Activated CD4-positive, alpha-beta T cell treated with anti-CD3 and anti-CD28 coated beads, Interleukin-2, amount 50 U/mL, for 4 hours (primary cell): ENCODE measurements at places on chromosomes 1 and 21.

GRCh38 chr1:180456191-180456590 is 46.2 kb downstream of the ACBD6 start:
- no peak for DNase-seq

DNA sequence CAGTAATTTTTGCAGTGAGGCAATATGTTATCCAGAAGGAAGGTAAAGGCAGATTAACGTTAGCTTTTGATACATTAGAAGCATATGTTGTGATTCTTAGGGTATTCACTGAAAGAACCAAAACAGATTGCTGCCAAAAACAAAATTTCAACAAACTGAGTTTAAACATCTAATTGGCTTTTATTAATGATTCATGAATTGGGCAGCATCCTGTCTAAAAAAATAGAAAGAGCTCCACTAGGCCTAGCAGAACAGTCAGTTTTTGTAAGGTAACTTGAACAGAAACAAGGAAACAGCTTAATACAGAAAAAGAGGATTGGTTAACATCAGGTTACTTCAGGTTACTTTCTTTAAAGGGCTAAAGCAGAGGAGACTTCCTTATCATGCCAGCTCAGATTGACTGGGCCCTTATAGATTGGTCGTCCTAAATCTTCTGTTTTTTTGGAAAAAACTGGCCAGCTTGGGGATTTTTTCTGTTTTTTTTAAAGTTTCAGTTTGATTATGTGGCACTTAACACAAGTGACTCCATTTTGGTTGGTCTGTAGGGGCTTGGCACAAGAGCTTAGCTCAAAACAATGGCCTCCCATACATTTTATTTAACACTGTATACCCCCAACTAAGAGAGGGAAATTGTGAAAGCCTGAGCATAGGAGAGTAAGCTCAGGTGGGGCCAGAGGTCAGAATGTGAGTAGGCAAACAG is 36.8 kb upstream of the GALNT2 start:
- no peak for DNase-seq

GRCh38 chr1:93353286-93353685 is 7.6 kb downstream of the DR1 start:
- DNase-seq, result no peak

DNA sequence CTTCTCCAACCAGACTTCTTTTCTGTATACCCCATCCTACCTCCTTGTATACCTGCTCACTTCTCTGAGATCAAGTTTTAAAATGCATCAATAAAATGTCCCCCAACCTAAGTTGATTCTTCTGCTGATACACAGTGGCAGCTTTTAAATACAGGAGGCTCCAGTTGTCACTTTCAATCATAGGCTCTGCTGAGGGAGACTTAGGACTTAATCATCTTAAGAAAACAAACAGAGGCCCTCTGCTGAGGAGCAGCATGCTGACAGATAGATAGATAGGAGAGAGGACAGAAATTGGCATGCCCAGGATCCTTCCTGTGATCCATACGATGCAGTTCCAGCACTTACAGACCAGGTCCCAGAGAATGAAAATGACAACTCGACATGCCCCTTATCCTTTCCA is 311.0 kb upstream of the PROX1 start:
- no peak for DNase-seq

DNA sequence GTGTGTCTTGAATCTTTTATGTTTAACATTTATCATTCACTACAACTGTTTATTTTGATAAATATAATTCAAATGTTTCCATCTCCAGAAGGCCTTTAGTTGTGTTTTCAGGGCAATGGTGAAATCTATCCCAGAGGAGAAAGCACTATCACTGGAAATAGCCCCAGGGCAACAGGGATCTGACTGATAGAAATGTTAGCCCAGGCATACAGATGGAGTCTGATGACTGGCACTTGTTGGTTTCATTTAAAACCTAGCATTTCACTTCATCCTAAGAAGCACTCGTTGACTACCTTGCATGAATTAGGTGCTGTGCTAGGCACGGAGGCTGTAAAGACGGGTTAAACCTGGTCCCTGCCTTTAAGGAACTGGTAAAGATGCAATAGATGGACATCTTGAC is 103.1 kb downstream of the C1orf21 start:
- no peak for DNase-seq

DNA sequence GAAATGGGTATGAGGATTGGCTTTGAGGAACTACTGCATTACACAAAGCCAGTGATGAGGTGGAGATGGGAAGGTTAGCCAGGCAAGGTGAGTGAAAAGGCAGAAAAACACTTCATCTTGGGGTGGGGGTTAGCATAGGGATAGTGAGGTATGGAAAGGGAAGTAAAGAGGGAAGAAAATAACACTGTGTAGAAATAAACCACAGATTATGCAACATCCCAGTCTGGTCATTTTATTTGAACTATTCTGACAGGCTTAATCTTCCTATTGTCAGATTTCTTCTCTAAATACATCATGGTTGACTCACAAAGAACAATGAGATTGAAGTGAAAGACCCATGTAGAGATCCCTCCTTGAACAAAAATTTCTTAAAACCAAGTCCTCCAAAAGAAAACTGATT is 640.2 kb downstream of the PTPRC start:
- DNase-seq, result no peak

GRCh38 chr1:68181165-68181556 is 51.2 kb downstream of the WLS start:
- no peak for DNase-seq

DNA sequence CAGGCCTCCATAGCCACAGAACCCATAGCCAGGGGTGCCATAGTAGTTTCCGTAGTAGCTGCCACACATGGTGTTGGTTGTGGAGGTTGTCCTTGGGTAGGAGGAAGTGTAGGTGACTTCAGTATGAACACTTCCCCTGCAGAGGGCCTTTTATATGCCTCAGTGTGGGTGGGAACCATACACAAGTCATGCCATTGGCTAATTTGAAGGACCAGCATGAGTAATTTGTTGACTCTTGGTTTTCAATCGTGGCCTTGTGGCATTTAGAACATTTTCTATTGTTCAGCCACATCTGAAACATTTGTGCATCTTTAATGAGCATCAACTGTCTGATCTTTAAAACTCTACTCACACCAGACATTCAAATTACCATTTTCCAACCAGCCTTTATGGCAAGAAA is at the start of gene KRTAP6-1:
KRTAP6-1 (minus strand) TSS at position 95 of the 400 bp plus-strand sequence; CDS start at position 69, 26 bp downstream.
- no peak for DNase-seq

- no peak for DNase-seq
Observed at GRCh38 chr21:32560896-32561295, 24.4 kb downstream of the TCP10L start.

GRCh38 chr1:193222056-193222615 is 35.7 kb upstream of the B3GALT2 start:
- no peak for DNase-seq

DNA sequence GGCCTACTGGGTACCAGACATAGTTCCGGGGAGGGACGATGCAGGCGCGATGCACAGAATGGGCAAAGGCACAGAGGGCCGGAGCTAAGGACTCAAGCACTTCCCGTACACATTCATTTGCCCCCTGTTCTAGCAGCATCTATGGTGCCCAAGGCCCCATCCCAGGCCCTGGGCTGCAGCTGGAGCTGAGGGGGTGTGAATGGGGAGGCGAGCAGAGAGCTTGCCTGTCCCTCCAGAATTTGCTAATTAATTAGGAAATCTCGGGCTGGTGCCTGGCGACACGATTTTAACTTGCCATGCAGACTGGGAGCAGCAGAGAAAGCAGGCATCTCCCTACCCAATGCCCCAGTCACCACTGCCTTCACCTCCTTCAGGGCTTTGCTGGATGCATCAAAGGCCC is 35.9 kb downstream of the EPHA2 start:
- no peak for DNase-seq

DNA sequence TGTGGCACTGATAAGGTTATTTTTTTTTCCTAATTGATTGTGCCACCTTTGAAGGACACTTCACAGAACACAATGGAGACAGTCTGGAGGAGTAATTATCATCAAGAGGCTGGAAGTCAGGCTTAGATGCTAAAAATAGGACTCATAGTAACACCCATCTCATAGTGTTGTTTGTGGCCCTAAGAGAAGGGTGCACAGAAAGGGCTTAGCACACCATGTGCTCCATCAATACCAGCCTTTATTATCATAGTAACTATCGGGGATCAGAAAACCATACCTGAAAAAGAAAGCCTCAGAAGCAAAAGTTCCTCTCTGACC is 11.9 kb downstream of the NIPAL3 start:
- no peak for DNase-seq

DNA sequence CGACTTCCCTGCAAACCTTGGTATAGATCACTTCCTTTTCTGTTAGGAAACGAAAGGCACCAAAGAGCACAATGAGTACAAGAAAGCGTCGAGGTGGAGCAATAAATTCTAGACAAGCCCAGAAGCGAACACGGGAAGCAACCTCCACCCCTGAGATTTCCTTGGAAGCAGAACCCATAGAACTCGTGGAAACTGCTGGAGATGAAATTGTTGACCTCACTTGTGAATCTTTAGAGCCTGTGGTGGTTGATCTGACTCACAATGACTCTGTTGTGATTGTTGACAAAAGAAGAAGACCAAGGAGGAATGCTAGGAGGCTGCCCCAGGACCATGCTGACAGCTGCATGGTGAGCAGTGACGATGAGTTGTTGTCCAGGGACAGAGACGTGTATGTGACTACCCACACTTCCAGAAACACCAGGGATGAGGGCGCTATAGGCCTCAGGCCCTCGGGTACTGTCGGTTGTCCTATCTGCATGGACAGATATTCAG is 18.5 kb downstream of the FAM89A start:
- no peak for DNase-seq

DNA sequence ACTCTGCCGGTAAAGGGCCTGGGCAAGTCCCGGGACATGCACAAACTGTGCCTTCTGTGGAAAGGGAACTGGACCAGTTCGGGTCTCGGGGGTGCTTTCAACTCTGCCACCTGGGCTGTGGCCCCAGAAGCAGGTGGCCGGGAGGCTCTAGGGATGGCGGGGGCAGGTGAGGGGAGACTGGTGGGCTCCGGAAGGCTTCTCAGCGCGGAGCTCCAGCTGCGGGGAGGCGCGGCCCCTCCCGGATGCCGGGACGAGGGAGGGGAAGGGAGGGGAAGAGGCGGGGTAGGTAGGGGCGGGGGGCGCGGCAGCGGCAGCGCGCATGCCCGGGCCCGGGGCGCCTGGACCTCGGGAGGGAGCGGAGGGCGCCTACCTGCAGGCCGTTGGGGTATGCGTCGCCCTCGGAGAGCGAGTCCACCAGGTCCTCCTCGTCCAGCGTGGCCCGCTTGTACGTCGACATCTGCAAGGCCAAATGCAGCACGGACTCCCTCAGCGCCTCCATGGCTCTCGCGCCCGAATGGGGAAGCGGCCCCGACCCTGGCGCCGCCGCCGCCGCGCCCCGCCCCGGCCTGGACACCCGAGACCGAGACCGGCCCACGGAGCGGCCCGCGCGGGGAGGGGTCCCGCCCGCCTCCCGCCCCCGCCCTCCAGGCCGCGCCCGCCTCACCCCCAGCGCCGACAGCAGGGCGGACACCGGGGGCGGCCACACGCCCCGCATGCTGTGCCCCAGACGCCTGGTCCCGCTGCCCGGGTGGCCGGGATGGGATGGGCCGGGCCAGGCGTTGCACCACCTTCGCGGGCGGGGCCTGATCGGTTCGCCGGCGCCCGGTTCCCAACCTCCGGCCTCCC is at the start of gene ECE1:
ECE1 (minus strand) TSS at position 764 of the 846 bp plus-strand sequence; CDS start at position 715, 49 bp downstream.
- DNase-seq, result peak; percentile 30
